ENCODE measurements at places on chromosomes 2 and 18. TPM values are rescaled to one million over a fixed set of nuclear protein-coding genes. Genes with fewer than 3 reads are reported as not detected.

GRCh38 chr2:152097801-152098495, 896 bp downstream of the CACNB4 start:
- peak; percentile 45 for DNase-seq

DNA sequence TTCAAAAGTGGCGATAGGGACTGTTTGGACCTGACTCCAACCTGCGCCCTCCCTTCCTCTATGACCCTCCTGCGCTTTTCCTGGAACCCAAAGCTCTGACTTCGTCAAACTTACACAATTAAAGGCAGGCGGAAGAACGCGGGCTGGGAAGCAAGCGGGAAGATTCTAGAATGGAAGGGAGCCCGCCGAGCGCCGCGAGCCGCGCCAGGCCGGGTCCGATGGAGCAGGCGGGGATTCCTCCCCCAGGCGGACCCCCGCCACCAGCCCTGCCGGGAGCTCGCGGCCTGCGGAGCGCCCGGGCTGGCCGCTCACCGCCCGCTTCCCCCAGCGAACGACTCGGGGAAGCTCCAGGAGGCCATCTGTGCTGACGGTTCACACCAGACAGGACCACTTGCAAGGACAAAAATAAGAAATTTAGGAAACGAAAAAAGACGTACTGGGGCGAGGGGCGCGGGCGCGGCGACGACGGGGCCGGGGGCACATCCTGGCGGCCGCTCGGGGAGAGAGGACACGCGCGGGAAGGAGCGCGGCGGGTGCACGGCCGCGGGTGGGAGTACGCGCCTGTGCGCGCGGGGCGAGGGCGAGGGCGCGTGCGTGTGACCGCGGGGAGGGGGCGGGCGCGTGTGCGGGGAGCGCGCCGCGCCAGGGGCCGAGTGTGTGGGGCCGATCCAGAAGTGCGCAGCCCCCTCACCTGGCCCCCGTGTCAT, 1.1 kb upstream of the SALL3 start:
- DNase-seq, result no peak

DNA sequence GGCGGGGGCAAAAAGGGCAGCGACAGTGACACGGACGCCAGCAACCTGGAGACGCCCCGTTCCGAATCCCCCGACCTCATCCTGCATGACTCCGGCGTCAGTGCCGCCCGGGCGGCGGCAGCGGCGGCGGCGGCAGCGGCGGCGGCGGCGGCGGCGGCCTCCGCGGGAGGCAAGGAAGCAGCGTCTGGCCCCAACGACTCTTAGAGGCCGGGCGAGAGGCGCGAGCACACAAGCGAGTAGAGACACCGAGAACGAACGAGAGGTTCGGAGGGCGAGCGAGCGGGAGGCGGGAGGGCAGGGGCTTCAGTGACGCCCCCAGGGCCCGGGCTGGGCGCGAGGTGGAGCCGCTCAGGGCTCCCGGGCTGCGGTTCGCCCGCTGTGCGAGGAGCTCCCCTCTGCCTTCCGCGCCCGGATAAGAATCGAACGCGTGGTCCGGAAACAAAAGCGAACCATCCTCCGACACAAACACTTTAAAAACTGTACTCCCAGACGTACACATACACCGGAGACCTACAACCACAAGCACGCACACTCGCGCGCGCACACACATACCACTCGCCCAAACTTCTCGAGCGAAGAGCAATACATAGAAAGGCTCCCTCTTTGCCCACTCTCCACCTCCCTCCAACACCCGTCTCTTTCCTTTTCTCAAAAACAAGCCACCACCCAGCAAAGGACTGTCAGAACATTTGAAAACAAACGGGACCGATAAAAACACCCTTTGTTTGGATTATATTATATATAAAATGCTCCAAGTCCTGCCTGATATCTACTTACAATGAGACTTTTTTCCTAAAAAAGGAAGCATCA, 2.8 kb downstream of the SP9 start:
- DNase-seq, result no peak

- DNase-seq, result no peak
Observed at GRCh38 chr2:180952082-180952481, 28.3 kb upstream of the UBE2E3 start.

GRCh38 chr18:5417342-5417741, 121.8 kb upstream of the ZBTB14 start:
- no peak for DNase-seq

- no peak for DNase-seq
Observed at GRCh38 chr2:238387332-238387731, 39.4 kb upstream of the ASB1 start.

Gene TUBA4B
- 1.3 TPM for polyA plus RNA-seq

Gene KCNG2
- 0.15 TPM for polyA plus RNA-seq
